ENCODE measurements at places on chromosomes 1 and 21. TPM values are rescaled to one million over a fixed set of nuclear protein-coding genes. Genes with fewer than 3 reads are reported as not detected.

CD84 gene
- total RNA-seq: 9.0 TPM

DNA sequence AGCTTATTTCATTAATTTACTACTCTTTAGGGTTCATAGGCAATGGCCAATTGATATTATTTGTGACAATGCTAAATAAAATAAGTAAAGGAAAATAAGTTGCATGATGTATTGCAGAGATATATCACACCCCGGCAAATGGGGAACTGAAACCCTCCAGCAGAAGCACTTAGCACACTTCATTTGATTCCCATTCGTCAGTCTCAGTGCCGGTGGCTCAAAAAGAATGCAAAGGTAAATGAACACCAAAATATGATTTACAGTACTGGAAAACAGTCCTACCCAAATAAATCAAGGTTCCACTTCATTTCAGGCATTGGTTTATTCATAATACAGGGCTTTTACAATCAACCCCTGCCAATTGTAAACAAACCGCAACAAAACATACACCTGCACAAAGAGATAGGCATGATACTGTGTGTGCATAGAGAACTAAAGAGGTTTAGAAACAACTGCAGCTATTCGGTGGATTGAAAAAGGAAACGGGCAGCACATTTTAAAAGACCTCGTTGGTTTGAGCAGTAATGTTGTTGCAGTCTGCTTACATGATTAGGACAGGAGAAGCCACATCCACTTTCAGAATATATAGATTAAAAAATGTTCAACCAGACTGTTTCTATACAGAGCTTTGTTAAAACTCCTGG is 1019.2 kb downstream of the TTLL7 start:
- H3K27me3 ChIP-seq: no peaks in the 10 kb centered on the region
- no peak for DNase-seq
- no peak overlapping the region for H3K27ac ChIP-seq

- no peaks in the 10 kb centered on the region for H3K4me1 ChIP-seq
- no peak overlapping the region for H3K4me3 ChIP-seq
- no peak for DNase-seq
- no peak overlapping the region for H3K27ac ChIP-seq
- H3K36me3 ChIP-seq: no peaks in the 10 kb centered on the region
- no peaks in the 10 kb centered on the region for H3K27me3 ChIP-seq
Measured at GRCh38 chr1:228791791-228792190, 56.5 kb downstream of the RHOU start.

- H3K36me3 ChIP-seq: no peaks in the 10 kb centered on the region
- no peak for DNase-seq
- H3K27ac ChIP-seq: no peak overlapping the region
- no peaks in the 10 kb centered on the region for H3K4me1 ChIP-seq
- H3K27me3 ChIP-seq: peaks cover 2% of the 10 kb centered on the region
- no peak overlapping the region for H3K4me3 ChIP-seq
Measured at GRCh38 chr1:162089748-162090147, 20.3 kb downstream of the NOS1AP start.

DNA sequence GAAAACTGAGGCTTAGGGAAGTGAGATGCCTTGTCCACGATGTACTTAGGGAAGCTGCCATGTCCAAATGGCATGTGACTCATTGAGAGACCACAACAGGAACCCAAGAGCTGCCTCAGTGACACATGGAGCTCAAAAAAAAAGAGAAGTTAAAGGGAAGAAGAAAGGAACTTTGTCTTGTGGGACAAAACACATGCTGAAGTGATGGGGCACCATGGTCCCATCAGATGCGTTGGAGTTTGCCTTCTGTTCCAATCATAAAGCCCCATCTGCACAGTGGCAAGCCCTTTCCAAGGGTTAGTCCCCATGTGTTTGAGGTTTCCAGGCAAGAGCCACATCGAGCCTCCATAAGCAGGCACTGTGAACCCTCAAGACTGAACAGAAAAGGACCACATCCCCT is 8.0 kb downstream of the MED8 start:
- H3K27ac ChIP-seq: no peak overlapping the region
- no peak overlapping the region for H3K4me3 ChIP-seq
- peaks cover 46% of the 10 kb centered on the region for H3K36me3 ChIP-seq

DNA sequence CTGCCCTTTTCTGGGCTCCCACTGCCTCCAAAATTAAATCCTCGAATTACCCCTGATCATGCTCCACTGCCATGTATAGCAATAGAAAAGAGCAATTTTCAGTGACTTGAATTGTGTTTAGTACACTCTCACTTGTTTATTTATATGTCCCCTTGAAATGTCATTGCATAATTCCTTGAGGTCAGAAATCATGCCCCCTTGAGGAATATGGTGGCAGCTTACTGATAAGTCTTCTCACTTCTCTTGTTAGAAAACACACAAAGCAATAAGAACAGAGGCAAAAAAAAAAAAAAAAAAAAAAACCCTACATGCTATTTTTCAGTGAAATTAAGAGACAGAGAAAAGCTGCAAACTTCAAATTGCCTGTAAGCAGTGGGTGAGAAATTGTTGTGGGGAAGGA is 37.5 kb downstream of the GPR88 start:
- DNase-seq: no peak
- H3K36me3 ChIP-seq: no peaks in the 10 kb centered on the region
- no peaks in the 10 kb centered on the region for H3K4me1 ChIP-seq
- H3K27me3 ChIP-seq: no peaks in the 10 kb centered on the region
- H3K4me3 ChIP-seq: no peak overlapping the region

Measured in suprapubic skin (tissue), 4 donors.